NCI-H2081 (cell line): ENCODE measurements at places on chromosomes 3 and 15.

DNA sequence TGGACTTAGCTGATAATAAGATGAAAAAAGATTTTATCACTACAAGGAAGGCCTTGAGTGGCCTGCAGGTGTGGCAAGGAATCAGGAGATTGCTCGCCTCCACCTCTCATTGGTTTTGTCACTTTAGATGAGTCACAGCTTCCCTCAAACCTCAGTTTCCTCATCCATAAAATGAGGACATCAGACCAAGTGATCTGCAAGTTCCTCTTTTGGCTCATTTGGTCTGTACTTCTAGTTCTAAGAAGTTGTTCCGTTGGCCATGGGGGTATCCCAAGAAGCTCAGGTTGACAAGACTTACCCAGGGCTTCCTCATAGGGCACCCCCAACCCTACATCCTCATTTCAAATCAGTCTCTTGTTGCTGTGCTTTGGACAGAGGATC lies 254.1 kb downstream of the UACA start:
- no peak for DNase-seq

GRCh38 chr3:119524931-119525662 lies 26.8 kb downstream of the TIMMDC1 start:
- no peak for DNase-seq

DNA sequence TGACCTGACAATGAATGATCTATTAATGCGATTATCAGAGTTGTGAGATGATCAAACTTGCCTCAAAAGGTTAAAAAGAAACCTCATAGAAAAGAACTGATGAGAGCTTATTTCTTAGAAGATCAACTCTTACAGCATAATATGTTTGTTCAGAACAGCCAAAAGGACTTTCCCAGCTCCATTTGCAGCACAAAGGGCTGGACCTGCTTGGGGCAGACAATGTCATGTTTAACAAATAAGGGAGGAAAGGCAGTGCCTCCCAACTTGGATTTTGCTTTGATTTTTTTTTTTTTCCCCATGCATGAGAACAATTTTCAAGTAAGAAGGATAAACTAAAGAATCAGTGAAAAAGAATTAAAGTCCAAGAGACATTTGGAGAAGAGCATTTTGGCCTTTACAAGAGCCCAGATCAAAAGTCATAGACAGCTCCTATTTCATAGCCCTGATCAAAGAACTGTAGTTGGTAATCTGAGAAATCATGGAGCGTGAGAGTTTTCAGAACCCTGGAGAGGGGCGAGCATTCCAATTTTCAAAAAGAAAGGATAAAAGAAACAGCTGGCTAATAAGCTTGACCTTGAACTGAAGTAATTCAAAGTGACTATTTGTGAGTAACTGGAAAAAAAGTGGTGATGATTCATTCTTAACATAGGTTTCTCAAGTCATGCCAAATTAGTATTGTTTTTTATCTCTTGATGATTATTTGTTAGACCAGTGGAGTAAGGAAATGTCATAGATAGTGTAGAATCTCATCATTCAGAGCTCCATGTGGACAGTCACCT lies 136.0 kb upstream of the CFAP20DC start:
- DNase-seq = no peak

GRCh38 chr3:44886561-44886960 lies 12.2 kb downstream of the TGM4 start:
- no peak for DNase-seq
